ENCODE measurements at places on chromosomes 11 and 22.

GRCh38 chr11:92955860-92956259, 13.6 kb upstream of the MTNR1B start:
- DNase-seq, result no peak

DNA sequence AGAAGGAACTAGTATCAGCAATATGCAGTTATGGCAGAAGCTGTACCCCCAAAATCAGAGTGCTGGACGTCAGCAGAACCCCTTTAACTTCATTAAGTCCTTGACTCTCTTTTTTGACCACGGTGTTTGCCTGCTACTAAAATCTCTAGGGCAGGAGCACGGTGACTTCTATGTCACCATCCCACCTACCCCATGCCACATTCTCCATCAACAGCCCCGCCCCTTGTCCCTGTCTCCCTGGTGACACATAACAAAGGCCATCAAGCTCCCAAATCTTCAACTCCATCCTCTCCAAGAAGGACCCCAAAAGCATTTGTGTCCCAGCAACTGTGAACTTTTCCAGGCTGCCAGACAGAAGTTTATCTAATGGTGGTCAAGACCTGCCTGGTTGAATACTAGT, 894 bp downstream of the ADA2 start:
- DNase-seq, result peak; percentile 15

GRCh38 chr22:22906907-22907550, 19.4 kb downstream of the IGLL5 start:
- no peak for DNase-seq

DNA sequence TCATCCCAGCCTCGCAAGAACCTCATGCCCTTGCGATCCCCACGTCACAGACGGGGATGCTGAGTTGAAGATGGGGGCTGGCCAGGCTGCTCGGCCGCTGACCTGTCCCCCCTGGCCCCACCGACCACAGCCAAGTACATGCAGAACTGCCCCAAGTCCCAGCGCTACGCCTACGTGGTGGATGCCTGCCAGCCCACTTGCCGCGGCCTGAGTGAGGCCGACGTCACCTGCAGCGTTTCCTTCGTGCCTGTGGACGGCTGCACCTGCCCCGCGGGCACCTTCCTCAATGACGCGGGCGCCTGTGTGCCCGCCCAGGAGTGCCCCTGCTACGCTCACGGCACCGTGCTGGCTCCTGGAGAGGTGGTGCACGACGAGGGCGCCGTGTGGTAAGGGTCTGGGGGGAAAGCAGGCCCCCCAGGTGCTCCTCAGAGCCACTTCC, 10.0 kb downstream of the MUC5B start:
- no peak for DNase-seq

- peak; percentile 77 for DNase-seq
Observed at GRCh38 chr11:86138958-86139357, 70.1 kb upstream of the PICALM start.

DNA sequence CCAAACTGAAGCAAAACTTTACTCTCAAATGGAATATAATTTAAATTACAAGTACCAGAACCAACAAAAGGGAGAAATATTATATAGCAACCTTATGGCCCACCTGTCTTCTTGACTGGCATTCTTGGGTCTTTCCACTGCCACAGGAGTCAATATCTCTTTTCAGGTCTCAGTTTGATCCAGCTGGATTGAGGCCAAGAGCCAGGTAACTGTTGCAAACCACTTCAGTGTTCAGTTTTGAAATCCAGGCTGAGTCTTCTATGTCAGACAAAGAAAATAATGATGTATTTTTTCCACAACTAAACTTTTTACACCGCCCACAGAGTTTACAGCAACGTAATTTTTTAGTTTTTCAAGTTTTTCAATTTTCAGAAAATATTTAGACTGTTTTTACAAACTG, 648 bp downstream of the DLG2 start:
- no peak for DNase-seq

DNA sequence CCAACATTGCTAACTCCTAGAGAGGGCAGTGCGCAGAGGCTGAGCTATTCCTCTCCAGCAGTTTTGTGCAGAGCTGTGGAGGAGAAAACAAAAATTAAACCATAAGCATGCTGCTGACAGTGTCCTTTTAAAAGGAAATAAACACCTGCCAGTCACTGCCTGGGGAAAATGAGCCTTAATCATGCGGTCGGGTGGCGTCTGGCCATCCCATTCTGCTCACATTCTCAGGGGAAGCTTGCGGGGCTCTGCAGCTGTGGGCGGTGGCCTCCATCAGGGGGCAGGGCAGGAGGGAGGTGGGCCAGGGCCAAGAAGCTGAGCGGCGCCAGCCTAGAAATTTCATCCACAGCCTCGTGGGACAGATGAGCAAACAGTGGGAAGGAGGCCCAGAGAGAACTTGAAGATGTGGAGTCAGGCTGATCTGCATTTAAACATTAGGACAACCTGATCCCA, 71.0 kb upstream of the TP53I11 start:
- no peak for DNase-seq

GRCh38 chr11:34466802-34467488, 28.2 kb downstream of the CAT start:
- no peak for DNase-seq

DNA sequence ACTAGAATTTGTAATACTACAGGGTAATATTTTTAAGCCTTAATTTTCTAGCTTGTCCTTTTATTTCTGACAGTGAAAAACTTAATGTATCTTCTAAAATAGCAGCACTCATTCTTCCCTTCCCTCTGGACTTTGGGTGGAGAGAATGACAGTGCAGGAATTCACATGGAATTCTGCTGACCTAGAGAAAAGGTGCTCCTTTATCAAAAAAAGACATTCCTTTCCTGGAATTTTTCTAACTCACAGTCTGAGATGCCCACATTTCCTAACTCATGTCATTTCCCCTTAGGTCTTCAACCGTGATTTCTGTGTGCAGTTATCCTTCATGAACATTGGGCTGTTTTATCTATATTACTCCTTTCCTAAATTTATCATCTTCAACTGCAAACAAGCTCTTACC, 137.8 kb upstream of the PDGFD start:
- no peak for DNase-seq

DNA sequence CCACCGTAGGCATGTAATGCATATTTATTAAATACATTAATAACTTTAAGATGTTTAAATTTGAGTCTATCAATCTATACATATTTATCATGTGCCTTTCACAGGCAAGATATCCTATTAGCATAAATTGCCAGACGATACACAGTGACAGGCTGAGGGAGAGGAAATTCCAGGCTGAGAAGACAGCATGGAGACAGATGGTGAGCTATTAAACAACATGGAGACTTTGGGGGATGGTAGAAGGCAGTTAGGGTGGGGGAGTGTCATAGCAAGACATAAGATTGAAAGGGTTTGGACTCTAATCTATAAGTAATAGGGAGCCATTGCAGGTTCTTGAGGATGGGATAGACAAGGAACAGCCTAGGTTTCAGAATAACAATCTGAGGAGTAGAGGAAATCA, 138.5 kb downstream of the NXPE2 start:
- DNase-seq, result no peak

DNA sequence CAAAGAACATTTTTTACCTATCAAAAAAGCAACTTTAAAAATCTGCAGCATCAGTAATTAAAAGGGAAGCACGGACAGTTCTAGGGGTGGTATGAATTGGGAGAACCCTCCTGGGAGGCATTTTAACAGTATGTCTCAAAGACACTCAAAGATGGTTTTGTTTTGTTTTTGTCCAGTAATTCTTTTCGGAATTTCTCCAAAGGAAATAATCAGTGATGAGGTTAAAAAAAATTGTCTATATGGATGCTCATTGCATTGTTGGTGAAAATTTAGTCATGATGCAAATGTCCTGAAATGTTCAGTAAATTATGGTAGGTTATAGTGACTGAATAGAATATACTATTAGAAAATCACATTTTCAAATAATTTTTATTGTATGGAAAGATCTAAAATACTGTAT, 115.1 kb downstream of the ATXN10 start:
- DNase-seq, result no peak

GRCh38 chr11:60984149-60984548, 12.7 kb downstream of the CD6 start:
- no peak for DNase-seq

DNA sequence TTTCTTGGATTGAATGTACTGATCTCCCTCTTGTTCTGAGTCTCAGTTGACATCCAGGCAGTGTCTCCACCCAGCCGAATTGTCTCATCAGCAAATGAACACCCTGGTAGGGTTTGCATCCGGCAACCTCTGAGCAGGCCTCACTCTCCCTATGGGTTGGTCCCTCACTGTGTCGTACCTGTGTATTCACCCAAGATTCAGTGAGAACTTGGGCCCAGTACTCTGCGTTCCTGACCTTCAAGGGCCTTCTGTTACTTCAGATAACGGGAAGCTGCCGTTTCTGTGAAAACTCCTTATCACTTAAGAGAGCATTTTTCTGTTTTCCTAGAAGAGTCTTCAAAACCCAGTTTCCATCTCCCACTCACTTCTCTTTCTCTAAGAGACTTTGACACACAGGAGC, 915.6 kb downstream of the TBC1D22A start:
- no peak for DNase-seq

DNA sequence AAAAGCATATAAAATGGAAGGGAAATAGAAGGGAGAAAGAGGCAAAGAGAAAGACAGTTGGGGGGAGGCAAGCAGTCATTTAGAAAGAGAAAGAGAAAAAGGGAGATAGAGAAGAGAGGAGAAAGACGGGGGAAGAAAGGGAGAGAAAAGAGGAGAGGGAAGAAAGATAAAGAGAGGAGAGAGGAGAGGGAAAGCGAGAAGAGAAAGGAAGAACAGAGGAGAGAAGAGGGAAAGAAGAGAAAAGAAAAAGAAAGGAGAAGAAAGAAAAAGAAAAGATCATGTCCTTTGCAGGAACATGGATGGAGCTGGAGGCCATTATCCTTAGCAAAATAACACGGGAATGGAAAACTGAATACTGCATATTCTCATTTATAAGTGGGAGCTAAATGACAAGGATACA, 247.7 kb downstream of the MIAT start:
- DNase-seq, result no peak

DNA sequence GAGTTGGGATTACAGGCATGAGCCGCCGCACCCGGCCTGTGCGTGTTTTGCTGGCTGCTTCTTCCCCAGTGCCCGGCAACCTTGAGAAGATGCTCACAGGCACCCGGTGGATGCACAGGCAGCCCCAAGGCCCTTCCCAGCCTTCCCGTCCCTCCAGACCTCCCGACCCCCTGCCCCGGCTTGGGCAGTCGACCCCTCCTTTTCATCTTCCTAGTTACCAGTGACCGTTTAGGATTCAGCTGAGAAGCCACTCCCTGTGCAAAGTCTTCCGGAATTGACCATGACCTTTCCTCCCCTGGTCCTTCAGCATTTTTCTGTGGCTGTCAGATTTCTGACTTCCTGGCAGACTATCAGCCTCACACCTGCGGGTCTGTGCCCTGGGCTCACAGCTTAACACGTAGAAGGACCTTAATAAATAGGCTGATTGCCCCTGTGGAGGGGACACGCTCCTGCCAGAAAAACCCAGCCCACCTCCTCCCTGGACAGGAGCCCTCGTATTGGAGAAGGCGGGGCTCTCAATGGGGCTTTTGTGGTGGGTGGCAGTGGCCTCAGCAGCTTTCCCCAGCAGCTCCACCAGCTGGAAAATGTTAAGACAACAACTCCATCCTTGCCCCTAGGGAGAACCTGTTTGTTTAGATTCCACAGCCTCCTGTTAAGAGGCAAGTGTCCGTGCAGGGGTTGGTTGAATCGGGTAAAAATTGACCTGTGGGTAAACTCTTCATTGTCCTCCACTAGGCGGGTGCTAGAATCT, 10.4 kb upstream of the ANO1 start:
- no peak for DNase-seq

GRCh38 chr22:31141551-31141950, 1.2 kb upstream of the PLA2G3 start:
- no peak for DNase-seq

GRCh38 chr11:9527481-9528135, 45.9 kb upstream of the WEE1 start:
- no peak for DNase-seq

- no peak for DNase-seq
Observed at GRCh38 chr11:31303644-31304180, 65.8 kb downstream of the DCDC1 start.

DNA sequence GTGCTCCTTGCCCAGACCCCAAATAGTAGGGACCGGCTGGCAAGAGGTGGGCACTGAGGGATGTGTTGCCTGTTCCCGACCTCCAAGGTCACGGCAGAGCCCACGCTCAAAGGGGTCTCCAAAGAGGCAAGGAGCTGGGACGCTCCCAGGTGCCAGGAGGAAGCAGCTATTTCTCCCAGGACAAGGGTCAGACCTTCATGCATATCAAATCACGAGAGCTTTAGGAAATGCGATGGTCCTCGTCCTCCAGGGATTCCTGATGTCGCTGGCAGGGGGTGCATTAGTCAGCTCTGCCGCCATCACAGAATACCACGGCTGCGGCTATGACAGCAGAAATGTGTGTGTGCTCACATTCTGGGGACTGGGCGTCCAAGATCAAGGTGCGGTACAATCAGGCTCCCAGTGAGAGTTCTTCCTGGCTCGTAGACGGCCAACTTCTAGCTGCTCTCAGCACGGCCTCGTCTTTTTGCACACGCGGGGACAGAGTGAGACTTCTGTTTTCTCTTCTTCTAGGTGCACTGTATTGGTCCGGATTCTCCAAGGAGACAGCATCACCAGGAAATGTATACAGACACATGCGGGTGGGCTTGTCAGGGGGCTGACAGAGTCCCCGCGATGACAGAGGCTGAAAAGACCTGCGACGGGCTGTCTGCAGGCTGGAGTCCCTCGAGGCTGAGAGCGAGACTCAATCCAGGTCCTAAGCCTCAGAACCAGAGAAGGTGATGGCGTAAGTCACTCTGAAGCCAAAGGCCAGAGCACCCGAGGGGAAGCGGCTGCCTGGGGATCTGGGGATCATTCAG, 81.6 kb downstream of the SHANK2 start:
- no peak for DNase-seq

GRCh38 chr11:61403658-61404057, 11.3 kb downstream of the TMEM216 start:
- DNase-seq, result no peak

DNA sequence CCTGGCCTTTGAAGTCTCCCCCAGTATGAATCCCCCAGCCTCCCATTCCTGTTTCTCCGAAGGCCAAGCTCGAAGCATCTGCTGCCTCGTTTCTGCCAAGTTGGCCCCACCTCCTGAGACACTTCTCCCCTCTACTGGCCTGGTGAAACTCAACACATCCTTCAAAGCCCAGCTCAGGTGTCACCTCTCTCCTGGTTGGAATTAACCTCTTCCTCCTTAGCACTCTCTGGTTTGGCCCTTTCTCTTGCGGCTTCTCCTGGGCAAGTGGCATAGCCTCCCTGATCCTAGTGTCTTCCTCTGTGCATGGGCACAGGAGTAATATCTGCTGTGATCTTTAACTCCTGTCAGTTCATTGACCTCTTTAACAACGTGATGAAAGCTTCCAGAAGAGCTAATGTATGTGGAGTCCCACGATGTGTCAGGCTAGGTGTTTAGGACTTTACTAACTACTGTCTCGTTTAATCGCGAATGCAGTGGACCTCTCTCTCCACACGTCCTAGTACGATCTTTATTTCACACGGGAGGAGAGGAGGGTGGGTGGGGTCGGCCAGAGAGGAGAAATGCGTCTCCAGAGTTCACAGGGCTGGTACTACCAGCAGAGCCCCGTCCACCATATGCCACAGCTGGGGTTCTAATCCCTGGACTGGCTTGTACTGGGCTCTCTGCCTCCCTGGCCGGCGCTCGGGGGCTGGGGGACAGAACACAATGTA, 826 bp upstream of the PTPRJ start:
- DNase-seq, result no peak

- no peak for DNase-seq
Observed at GRCh38 chr22:37202716-37203115, 9.6 kb downstream of the SSTR3 start.
